ENCODE measurements at places on chromosomes 4 and X.
A peak's percentile ranks its signal among the peaks of the same experiment; 100 is the strongest.

- no peak for DNase-seq
These were observed 22.8 kb upstream of the PDE6B start for GRCh38 chr4:602559-602942.

GRCh38 chr4:81905971-81906370, 434.3 kb upstream of the RASGEF1B start:
- DNase-seq: no peak

DNA sequence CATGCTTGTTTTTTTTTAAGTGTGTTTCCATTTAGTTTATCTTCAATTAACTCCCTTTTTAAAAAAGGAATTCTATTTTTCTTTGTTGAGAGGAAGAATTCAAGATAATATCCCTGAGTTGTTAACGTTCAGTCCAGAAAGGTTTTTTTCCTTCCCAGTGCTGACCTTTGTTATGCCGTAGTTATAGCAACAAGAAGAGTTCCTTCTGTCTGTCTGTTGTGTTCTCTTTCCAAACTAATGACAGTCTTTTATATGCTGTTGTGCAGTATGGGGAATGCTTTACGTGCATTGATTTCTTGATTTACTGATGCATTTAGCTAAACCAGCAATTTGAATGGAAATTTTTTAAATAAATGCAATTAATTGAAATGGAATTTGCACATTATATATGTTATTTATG, 6.6 kb upstream of the CXXC4 start:
- no peak for DNase-seq

DNA sequence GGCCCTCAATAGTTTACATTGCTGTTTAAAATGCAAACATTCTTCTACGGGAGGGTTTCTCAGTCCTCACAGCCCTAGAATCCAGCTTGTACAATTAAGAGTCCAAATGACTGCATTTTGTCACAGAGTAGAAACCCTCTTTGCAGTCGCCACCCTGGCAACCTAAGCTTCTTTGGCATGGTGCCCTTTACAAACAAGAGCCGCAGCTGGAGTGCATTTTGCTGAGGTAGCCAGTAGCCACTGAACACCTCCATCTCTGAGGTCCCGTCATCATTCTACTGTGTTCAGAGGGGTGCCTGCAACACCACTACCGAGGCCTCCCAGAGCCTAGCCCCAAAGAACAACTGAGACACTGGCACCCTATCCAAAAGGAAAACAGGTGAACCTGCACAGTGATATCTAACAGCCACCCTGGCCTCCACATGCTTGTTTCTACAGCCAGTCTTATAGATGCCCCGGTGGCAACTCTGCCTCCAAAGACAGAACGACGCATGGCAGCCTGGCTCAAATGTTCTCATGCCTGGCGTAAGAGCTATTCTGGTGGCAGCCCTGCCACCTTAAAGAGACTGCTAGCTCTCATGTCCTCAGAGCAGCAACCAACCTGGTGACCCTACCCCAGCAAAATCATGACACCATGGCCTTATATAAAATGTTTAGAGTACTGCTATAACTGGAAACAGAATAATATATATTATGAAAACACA, 801.9 kb downstream of the TECRL start:
- no peak for DNase-seq

GRCh38 chr4:147749811-147750321, 18.0 kb downstream of the ARHGAP10 start:
- DNase-seq: no peak

DNA sequence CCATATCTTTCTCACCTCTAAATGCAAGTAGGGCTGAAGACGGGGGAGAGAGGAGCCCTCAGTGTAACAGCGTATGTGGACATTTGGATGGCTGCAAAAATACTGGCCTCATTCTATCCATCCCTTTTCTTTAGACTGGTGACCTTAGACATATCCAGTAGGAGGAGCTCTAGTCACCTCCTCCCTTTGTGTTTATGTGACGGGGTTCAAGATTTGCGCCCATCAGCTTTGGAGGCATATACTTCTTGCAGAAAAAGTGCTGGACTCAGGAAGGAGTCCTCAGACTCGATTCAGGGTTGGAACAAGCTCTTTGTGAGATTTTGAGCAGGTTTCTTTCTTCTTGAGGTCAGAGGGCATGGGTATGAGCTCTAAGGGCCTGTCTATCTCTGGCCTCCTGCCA, 86.2 kb downstream of the MAMLD1 start:
- DNase-seq: no peak

DNA sequence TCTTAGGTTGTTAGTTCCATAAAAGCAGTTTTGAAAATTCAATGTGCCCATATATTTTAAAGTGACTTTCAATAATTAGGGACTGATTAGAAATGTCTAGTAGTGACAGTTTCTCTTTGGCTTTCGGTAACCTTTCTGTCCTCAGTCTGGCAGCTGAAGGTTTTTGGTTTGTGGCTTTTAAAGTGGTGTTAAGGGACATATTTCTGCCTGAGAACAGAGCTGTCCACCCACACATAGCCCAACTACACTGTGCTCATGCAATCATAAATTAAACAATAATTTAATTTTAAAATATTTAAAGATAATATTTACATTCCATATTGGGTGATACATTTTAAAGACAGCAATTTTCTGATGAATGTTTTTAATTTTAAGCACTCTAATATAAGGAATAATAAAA, 335.0 kb upstream of the TENM3 start:
- no peak for DNase-seq

GRCh38 chrX:101759000-101759399, 99.3 kb upstream of the ARMCX2 start:
- DNase-seq: no peak

DNA sequence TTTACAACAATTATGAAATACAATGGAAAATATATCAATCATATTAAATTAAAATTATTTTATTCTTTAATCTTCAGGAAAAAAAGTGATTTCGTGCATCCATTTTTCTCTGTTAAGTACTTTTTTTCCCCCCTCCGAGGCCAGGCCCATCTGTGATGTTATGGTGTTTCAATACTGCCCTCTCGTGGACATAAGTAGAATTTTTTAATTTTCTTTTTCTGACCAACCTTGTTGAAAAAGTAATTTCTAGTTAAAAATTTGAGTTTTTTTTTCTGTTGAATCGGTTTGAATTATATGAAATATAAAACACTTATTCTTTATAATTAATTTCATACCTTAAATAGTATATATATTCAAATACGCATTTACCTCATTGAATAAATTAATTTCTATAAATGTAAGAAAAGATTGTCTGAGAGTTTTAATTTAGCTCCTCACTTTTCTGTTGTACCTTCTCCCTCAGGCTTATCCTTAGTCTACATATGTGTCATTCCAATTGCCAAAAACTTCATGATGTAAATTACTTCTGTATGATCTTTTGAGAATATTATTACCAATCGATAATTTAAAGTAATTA, 175.8 kb upstream of the TECRL start:
- DNase-seq: no peak

- DNase-seq: no peak
These were observed 3.8 kb upstream of the CITED1 start for GRCh38 chrX:72309297-72310071.

- no peak for DNase-seq
These were observed 24.3 kb downstream of the KLHL8 start for GRCh38 chr4:87196146-87196545.

DNA sequence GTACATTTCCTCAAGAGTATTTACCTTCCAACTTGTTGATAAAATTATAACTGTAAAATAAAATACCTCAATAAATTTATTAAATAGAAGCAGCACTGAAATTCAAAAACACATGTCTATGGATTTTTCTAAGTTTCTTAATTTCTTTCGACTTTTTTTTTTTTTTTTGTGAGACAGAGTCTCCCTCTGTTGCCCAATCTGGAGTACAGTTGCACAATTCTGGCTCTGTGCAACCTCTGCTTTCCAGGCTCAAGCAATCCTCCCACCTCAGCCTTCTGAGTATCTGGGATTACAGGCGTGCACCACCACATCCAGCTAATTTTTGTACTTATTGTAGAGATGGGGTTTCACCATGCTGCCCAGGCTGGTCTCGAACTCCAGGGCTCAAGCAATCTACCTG, 79.8 kb downstream of the IQCM start:
- DNase-seq: no peak

GRCh38 chr4:158754385-158755180, 14.2 kb upstream of the FNIP2 start:
- no peak for DNase-seq

DNA sequence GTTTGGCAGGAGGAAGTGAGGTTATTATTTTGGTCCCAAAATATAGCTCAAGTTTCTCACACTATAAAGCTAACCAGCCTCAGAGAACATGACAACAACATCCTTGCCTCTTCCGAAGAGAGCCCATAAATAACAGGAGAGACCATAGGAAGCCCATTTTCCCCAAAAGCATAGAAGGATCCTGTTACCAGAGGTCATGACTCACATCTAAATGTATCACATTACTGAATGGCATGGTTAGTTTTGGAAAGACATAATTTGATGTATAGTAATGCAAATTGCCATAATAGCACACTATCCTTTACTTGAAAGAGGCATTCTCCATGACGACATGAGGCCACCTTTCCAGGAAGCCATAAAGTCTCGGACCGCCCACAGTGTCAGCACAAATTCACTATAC, 238.8 kb upstream of the GRIA3 start:
- no peak for DNase-seq

DNA sequence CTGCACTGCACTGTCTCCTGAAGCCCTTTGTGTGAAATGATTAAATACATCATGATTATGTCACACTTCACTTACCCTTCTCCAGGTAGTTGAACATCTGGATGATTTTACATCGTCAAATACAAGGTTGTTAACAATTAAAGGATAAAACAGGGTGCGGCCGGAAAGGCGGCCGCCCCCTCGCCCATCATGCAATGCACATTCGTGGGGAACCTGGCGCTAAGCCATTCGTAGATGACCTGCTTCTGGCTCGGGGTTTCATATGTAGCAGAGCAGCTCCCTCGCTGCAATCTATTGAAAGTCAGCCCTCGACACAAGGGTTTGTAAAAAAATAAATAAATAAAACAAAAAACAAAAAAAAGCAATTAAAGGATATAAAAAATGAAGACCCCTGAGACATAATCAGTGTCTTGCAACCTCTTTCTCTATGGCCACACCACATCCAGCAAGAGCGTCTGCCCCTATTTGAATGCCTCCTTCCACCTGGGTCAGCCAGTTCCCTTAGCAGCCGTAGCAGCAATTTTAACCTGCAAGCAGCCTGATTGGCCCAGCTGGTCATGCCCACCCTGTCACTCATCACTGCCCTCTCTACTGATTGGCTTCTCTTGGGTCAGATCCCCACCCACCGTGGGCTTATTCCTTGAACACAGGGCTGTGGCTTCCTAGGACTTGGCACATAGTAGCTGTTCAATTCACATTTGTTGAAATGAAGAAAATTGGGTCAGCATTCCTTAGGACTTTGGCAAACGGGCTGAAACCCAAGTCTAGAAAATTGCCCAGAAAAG, 147.8 kb upstream of the PSAPL1 start:
- DNase-seq: no peak

GRCh38 chr4:7598939-7599790, 164.4 kb upstream of the PSAPL1 start:
- DNase-seq: no peak

DNA sequence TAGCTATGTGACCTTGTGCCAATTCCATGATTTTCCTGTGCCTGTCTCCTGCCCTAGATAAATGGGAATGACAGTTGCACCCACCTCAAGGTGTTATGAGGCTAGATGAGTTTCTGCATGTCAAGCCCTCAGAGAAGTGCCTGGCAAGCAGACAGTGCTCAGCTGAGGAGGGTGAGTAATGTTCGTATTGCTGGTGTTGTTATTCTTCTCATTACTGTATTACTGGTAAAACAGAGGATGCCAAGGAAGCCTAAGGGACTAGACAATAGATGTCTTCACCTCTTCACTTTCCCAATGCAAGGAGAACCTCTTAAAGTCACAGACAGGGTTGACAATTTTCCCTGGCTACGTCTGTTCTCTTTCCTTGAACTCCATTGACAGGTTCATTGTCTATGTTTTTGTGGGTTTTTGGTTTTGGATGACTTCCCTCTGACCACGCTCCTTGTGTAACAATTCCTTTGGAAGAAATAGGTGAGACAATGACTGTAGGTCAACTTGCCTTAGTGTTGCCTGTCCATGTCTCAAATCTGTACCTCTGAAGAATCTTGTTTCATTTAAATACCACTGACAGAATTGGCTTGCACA, 19.2 kb downstream of the ETDC start:
- DNase-seq: no peak

- peak; percentile 37 for DNase-seq
These were observed 189.5 kb upstream of the FAT4 start for GRCh38 chr4:125125276-125125675.

GRCh38 chr4:141028024-141028529, 105.2 kb downstream of the RNF150 start:
- DNase-seq: no peak

DNA sequence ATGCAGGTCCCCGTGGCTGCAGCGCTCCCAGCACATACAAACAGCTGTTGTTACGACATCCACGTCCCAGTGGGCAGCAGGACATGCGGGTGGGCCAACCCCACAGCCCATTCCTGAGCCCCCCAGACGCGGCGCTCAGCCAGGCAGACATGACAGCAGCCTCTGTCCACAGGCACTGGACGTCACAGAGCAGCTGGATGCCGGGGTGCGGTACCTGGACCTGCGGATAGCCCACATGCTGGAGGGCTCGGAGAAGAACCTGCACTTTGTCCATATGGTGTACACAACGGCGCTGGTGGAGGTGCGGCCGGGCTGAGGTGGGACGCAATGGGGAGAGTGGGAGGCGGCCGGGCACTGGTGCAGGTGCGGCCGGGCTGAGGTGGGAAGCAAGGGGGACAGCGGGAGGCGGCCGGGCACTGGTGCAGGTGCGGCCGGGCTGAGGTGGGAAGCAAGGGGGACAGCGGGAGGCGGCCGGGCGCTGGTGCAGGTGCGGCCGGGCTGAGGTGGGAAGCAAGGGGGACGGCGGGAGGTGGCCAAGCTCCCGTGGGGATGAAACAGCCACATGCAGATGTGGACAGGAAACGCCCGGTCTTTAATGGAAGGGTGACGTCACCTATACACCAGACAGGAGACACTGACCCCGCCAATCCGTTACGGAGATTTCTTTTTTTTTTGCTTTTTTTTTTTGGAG, 9.4 kb downstream of the PLCXD1 start:
- DNase-seq: no peak

- DNase-seq: no peak
These were observed 42.8 kb downstream of the TENM3 start for GRCh38 chr4:182286035-182286434.

DNA sequence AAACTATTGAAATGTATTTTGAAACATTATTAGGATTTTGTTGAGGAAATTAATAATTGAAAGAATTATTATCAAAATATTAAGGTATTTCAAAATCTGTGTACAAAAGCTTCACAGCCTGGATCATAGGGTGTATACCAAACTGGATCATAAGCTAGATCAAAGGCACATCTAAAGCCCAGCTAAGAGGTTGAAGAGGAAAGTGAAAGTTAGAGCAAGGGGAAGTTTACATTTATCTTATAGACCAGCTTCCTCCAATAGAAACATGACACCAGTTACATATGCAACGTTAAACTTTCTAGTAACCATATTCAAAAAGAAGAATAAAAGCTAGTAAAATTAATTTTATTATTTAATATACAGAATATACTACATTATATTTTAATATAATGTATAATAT, 227.2 kb upstream of the BMP3 start:
- DNase-seq: no peak
